Activated CD4-positive, alpha-beta memory T cell treated with anti-CD3 and anti-CD28 coated beads, Interleukin-2, amount 10 ng/mL, durations not matched to agents 7 days and 5 days (primary cell): ENCODE measurements at places on chromosomes 1 and 21.
A peak's percentile ranks its signal among the peaks of the same experiment; 100 is the strongest.

GRCh38 chr1:23759277-23759676, 16.0 kb downstream of the ELOA start:
- no peak for DNase-seq

GRCh38 chr1:101026430-101026788, 825 bp upstream of the DPH5 start:
- DNase-seq = no peak

- no peak for DNase-seq
Measured at GRCh38 chr1:156492013-156492590, 8.5 kb downstream of the MEF2D start.

DNA sequence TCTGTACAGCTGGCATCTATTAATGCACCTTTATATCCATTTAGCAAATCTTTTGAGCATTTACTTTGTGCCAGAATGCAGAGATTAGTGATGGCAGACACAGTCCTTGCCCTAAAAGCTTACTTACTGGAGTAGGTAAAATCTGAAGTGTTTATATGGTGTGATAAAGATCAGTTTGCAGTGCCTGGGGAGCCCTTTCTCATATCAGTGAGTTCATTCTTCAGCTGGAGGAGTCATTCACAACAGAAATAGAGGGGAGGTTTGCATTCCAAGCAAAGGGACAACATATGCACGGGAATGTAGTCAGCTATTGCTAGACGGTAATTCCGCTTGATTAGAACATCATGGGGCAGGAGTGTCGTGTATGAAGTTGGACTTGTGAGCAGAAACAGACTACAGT, 8.4 kb downstream of the SLC35F3 start:
- no peak for DNase-seq

DNA sequence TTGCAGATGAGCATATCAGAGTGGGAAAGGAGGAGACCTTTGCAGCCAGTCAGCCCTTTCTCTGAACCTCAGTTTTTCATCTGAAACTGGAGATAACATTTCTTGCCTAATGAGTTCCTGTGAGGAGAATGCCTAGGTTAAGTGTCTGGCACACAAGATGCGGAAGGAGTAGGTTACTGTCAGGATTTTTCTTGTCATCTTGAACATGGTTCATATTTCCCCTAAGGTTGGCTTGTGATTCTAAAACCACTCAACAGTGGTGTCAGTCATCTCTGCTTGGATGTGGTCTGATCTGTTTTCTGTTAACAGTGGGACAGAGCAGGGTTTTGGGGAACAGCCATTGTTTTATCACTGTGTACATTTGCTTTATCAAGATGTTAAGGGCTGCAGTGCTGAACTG, 70.6 kb downstream of the TGFB2 start:
- no peak for DNase-seq

- no peak for DNase-seq
Measured at GRCh38 chr1:55400508-55400907, 185.3 kb upstream of the USP24 start.

DNA sequence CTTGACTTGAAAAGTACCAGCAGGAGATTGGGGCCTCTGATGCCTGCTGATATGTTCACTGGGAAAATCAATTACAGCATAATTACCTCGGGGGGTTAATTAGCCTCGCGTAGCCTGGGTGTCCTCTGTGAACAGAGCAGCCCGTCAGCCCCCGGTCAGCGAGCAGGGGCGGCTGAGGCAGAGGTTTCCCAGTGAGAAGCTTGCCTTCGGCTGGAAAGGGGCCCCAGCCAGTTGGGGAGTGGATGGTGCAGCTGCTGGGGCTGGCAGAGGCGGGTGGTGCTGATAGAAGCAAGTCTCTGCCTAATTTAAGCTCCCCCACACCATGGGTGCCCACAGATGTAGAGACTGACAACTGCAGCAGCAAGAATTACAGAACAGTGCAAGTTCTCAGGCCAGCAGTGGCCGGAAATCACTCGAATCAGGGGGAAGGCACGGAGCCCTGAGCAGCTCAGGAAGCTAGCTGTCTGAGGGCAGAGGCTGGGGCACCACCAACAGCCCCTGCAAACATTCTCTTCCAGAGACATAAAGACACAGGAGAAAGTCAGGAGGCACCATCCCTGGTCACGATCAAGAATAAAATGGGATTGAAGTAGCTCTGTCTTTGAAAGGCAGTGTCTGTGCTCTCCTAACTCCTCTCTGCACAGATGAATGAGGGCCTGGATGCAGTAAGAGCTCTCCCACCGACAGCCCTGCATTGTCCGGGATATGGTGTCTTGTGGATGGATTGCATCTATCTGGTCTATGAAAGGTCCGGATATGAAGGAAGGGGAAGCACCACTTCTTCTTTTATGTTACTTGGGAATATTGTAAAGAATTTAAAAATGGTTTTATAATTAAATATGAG, 166.5 kb upstream of the CD34 start:
- DNase-seq = no peak

DNA sequence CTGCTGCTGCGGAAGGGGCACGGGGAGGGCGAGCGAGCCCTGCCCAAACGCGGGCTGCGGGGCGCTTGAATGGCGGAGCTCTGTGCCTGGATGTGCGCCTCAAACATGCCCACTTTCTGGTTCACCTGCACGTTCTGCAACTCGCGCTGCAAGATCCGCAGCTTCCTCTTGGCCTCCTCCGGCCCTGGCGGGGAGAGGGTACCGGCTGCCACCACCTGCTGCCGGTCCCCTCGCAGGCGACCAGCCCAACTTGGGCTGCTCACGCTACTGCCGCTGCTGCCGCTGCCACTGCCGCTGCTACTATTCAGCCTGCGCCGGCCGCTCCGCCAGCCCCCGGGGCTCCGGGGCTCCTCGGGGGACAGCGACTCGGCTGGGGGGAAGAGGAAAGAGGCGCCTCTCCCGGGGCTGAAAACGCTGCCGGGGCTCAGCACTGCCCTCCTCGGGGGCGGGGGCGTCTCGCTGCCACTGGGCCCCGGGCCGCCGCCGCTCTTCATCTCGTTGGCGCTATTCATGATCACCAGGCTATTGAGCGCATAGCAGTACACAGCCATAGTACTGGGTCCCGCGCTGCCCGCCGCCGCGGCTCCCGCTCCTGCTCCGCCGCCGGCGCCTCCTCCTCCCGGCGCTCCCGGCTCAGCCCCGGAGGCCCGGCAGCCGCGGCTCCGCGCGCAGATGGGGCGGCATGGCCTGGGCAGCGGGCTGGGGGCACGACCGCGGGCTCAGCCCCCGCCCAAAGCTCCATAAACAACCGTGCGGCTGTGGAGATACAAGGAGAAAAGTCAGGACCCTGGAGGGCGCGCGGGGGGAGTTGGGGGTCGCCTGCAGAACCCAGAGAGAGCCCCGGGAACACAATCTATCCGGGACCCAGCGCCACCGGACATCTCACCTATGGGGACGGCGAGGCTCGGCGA, 1.9 kb downstream of the ITPKB start:
- peak; percentile 62 for DNase-seq

GRCh38 chr1:31064111-31064717, 1.3 kb downstream of the PUM1 start:
- DNase-seq = no peak

- DNase-seq = peak; percentile 64
Measured at GRCh38 chr1:245956225-245956624, 550.9 kb downstream of the SMYD3 start.

- peak; percentile 24 for DNase-seq
Measured at GRCh38 chr1:9630331-9631111, 21.0 kb upstream of the PIK3CD start.

DNA sequence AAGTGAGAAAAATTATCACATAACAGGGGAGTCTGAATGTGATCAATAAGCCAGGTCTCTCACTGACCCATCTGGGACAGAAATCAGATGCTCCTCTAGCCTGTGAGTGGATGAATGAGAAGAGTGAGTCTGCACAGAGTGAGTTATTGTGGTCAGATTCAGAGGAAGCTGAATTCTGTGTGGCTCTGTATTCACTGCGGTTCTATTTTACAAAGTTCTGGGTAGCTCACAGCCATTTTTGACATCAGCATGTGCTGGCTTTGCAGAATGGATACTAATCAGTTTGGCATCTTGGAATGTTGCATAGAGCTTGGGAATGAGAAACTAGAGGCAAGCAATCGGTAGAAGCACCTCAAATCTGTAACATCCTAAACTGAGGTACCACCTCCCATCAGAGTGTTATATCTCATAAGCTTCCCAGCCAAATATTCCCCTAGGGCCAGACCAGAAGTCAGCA, 3.8 kb downstream of the COLGALT2 start:
- no peak for DNase-seq

DNA sequence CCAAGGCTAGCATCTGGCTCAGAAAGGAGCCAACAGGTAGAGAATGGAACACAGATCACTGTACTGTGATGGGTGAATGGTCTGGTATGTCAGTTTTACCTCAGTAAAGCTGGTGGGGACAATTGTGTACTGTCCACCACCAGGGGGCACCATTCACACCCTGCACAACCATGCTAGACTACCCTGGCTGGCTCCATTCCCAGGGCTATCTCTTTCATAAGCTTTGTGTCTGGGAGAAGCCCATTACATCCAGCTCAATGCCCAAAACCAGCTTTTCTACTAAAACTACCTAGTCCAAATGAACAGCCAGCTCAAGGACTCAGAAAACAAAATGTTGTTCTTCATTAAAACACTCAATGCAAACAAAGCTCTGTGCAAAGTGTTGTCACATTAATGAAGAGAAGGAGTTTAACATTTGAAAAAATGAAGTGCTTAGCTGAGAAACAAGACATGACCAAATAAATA, 62.0 kb upstream of the RASAL2 start:
- DNase-seq = peak; percentile 19

GRCh38 chr21:19141511-19141910, 737.9 kb upstream of the TMPRSS15 start:
- no peak for DNase-seq

GRCh38 chr1:95023399-95024043, 49.2 kb downstream of the ALG14 start:
- no peak for DNase-seq

DNA sequence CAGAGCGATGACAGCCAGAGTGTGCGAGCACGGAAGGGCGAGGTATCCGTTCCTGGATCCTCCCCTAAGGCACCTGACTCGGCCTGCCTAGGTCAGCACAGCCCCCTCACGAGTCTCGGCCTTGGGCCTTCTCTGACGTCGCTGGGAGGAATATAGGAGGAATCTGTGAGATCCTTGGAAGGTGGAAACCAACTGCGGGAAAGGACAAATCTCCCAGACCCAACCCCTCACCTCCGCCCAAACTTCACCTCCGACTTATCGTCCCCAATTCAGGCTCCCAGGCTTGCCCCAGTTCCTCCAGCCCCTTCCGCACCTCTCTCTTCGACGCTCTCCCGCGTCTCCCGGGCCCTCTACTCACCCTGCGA, 494 bp downstream of the APH1A start:
- peak; percentile 55 for DNase-seq

DNA sequence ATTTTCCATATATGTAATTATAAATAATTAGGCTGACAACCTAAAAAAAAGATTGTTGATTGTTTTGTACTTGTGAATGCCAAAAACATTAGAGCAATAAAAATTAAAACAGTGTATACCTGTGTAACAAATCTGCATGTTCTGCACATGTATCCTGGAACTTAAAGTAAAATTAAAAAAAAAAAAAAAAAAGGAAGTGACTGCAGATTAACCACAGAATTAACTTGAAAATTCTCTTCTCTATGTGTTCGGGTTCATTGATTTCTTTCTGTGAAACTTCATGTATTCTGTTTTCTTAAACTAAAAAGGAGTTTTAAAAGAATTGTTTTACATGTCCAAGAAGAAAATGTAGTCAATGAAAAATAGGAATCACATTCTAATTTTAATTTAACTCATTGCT, 95.7 kb downstream of the FASLG start:
- DNase-seq = no peak
